Right ventricle myocardium superior (tissue), 1 donor: ENCODE measurements at places on chromosomes 6 and 20. TPM values are rescaled to one million over a fixed set of nuclear protein-coding genes. Genes with fewer than 3 reads are reported as not detected.

Gene PDE7B
- 18.6 TPM for total RNA-seq

Gene LPIN3
- 18.6 TPM for total RNA-seq

Gene STX7
- total RNA-seq: 55.1 TPM

Gene AIG1
- total RNA-seq: 71.7 TPM

Gene FILIP1
- total RNA-seq: 160 TPM

Gene MDFI
- total RNA-seq: 1.1 TPM

Gene MUC21
- not detected for total RNA-seq

Gene COL19A1
- 2.0 TPM for total RNA-seq

Gene BMP2
- total RNA-seq: 2.5 TPM

Gene GABRR1
- total RNA-seq: not detected

Gene PLCB4
- total RNA-seq: 27.4 TPM

Gene NPEPL1
- 24.4 TPM for total RNA-seq

Gene KCNK15
- 0.19 TPM for total RNA-seq

Gene LY6G5B
- 2.8 TPM for total RNA-seq

Gene UFL1
- 20.5 TPM for total RNA-seq

Gene ERVFRD-1
- total RNA-seq: 0.05 TPM

GRCh38 chr6:54053881-54054391 is 57.3 kb upstream of the MLIP start:
- DNase-seq: no peak

DNA sequence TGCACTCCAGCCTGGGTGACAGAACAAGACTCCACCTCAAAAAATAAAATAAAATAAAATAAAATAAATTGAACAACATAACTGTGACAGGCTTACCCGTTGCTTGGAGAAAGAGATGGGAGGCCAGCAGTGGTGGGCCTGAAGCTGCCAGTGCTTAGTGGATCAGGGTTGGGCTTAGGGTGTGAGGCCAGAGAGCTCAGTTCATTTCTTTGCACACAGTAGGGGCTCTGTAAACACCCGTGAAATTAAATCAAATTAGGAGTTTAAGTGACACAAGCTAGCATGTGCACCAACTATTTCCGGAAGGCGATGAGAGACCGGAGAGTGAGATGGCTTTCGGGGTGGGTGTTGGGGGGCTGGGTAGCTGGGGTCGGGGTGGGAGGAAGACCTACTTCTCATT is 25.8 kb upstream of the TTPAL start:
- DNase-seq: no peak

DNA sequence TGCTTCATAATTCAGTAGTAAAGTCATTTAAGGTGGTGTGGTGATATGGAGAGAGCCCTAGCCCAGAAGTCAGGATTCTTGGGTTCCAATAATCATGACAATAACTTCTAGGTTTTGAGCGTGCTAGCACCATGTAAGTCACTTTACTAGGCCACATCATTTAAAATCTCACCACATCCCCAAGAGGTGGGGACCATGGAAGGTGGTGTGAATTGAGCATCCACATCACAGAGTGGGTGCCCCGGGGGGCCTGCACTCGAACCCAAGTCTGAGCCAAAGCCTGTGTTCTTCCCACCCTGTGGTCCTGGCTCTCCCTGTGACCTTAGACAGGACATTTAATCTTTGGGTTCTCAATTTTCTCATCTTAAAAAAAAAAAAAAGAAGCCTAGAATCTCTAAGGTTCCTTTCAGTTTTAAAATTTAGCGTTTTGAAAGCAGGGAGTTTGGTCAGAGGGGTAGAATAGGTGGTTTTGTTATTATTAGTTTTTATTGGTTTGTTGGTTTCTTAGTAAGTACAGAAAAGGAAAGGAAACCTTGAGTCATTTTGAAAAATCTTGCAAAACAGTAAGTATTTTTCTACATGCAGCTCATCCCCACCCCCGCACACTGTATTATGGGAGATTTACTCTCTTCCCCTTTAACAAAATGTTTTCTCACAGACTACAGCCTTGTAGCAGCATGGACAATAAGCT is 26.4 kb downstream of the ARMC2 start:
- no peak for DNase-seq

DNA sequence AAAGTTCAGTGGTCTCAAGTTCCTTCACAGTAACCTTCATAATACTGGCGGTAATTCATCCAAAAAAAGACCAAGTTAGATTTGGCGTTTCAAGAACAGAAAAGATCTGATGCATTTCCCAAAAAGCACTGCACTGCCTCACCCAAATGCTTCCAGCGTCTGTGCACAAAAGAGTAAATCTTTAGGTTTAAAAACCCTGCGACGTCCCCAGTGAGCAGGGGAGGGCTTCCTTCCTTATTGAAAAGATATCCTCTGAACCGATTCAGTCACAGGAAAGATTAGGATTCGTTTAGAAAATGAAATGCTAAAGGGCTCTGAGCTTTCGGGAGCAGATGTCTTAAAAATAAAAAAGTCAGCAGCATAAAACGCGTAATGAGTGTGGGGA is 654 bp downstream of the TBC1D7 start:
- DNase-seq: no peak

DNA sequence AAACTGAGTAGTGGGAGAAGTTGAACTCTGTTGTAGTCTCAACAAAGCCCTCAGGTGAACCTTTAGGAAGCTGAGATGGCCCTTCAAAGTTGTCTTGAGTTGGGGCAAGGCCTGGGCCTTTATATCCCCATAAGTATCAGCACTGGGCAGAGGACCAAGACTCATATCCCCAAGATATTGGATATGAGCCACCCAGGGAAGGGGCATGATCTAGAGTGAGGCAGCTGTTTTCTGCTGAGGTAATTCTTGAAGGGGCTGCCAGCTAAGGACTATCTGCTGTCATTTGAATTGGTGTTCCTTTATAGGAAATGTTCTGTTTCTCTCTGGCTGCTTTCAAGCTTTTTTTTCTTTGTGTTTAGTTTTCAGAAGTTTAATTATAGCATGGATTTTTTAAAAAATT is 140.7 kb upstream of the FLRT3 start:
- DNase-seq: no peak

DNA sequence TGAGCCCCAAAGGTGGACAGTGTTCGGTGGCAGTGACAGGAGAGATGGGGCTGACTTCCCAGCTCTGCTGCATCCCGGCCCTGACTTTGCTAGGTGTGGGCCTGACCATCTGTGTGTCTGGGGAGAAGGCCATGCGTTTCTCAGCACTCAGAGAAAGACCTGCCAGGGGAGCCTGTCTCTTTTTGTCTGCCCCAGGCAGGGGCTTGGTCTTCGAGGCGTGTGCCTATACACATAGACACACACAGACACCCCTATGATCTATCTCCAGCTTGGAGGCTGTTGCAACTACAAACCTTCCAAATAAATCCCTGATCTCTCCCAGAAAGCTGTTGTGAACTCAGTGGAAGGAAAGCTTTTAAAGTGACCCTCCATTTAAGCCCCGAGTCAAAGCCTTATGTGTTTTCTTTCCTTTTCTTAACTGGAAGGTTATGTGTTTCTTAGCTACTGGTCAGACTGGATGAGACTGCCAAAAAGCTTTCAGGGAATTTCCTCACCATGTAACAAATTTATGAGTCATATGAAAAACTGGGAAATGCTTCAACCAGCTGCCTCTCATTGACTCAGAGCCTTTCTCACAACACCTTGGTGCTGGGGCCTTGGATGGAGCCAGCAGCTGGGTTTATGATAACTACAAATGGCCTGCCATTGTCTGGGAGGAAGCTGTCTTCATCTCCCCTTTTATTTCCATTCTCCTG is 102.6 kb downstream of the CDC5L start:
- DNase-seq: no peak

- DNase-seq: no peak
These were observed 67.4 kb upstream of the RUNX2 start for GRCh38 chr6:45260696-45261095.

DNA sequence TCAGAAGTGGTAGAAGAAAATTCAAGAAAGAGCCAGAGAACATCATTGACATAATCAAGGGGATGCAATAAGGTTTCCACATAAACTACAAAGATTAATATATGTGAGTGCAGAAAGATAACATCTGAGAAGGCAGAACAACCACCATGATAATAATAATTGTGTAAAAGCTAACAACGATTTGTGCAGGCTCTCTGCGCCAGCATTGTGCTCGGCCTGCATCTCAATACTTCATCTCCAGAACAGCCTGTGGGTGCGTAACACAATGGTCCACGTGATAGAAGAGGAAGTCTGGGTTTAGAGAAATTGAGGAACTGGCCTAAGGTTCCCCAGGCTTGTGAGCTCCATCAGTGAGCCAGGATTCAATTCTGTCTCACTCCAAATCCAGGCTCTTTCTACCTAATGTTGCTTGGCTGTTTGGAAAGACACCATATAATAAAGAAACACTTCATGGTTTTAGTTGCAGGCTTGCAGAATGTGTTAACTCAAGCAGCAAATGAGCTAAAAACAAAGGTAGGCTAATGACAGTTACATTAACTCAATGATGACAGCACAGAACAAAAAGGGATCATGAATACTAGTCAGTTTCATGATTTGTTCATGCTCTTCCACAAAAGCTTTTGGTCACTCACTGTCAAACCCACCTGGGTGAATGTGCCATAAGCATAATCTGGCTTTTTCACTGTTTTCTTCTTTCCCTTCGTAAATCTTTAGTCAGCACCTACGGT is 71.2 kb downstream of the LY86 start:
- DNase-seq: no peak

DNA sequence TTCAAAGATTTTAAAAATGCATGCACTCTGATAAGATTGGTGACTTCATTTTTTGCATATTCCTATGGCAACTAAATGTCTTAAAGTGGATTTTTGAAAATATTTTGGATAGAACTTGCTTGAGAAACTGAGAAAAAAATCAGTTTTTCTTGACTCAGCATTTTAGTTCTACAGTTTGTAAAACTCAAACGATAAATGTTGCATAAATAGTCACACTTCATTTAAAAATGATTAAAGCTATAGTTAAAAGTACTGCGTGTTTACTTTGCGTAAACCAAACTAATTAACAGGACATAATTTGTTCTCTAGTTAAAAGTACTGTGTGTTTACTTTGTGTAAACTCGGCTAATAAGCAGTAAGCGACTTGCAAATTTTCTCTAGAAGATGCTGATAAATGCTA is 28.3 kb upstream of the MEI4 start:
- DNase-seq: no peak

DNA sequence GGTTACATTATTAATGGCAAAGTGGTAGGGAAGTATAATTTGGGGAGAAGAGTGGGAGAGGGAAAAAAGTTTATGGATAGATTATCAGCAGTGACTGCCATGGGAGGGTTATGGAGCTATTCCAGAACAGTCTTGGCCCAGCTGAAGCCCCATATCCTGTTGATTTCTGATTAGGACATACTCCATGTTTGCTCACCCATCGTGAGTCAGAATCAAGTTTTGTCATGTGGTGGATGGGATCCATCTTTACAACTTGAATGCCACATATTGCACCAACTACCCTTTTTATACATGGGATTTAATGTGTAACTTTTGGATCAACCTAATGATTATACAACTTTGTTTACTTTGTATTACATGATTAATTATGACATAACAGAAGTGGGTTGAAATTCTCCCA is 217.0 kb downstream of the HAO1 start:
- no peak for DNase-seq

GRCh38 chr6:112360498-112360897 is 13.4 kb downstream of the RFPL4B start:
- DNase-seq: no peak

DNA sequence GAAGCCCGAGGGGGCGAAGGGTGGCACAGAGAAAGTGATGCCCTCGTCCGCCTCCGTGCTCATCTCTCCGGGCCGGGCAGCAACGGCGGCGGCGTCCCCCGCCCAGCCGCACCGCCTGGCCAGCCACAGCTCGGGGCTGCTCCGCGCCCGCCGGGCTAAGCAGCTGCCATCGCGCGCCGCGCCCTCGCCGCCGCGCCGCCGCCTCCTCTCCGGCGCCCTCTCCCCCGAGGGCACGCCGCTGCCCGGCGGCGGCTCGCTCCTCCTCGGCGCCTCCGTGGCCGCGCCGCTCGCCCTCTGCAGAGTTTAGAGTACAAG is 225 bp downstream of the MAP3K5 start:
- no peak for DNase-seq

DNA sequence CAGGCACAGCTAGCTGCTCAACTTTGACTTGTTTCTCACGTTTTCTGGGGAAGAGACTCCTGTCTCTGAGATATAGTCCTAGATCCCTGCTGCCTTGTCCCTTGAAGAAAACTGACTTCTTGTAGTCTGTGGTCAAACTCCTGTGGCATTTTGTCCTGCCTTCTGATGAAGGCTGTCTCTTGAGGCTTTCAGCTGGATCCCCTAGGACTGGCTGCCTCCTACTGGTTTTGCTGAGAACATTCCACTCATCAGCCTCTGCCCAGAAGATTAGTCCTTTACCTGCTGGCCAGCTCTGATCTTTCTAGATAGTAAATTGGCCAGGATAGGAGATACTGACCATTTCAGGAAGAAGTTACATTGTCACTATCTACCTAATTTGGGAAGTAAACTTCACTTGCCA is 71.9 kb upstream of the CNR1 start:
- no peak for DNase-seq

DNA sequence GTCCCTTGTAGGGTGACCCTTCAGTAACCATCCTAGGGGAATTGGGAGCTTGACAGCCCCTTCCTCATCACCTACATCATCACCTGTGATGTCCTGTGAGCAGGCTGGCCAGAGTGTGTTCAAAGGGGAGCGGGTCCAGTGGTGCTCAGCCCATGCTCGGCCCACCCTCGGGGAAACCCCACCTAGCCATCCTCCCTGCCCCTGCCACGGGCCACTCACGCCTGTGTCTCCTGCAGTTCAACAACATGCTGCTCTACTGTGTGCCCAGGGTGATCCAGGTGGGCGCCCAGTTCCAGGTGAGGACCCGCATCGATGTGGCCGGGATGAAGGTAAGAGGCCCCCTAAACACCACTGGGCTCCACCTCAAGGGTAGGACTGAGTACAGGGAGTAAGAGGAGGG is 10.1 kb downstream of the FGD2 start:
- DNase-seq: no peak

DNA sequence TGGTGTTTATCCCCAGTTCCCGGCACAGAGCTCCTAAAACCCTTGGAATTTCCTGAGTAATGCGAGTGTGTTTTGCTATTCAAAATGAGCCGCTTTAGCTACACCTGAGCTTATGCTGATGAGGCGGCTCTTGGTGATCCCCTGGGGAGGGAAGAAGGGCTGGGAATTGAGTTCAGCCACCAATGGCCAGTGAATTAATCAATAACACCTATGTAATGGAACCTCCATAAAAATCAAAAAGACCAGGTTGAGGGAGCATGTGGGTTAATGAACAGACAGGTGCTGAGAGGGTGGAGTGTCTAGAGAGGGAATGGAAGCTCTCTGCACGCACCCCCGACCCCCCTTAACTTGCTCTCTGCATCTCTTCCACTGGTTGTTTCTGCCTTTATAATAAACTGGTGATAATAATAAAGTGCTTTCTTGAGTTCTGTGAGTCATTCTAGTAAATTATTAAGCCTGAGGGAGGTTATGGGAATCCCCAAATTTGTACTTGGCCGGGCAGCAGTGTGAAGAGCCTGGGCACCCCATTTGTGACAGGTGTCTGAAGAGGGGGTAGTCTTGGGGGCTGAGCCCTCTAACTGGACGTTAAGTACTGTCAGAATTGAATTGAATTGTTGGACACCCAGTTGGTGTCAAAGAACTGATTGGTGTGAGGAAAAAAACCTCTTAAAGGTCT is 24.6 kb upstream of the SERPINB1 start:
- no peak for DNase-seq
